Hepatocyte (in vitro differentiated cells): ENCODE measurements at places on chromosomes 11 and 22. TPM values are rescaled to one million over a fixed set of nuclear protein-coding genes. Genes with fewer than 3 reads are reported as not detected.

- DNase-seq = no peak
Observed at GRCh38 chr11:46701078-46701654, 335 bp downstream of the ZNF408 start.

DNA sequence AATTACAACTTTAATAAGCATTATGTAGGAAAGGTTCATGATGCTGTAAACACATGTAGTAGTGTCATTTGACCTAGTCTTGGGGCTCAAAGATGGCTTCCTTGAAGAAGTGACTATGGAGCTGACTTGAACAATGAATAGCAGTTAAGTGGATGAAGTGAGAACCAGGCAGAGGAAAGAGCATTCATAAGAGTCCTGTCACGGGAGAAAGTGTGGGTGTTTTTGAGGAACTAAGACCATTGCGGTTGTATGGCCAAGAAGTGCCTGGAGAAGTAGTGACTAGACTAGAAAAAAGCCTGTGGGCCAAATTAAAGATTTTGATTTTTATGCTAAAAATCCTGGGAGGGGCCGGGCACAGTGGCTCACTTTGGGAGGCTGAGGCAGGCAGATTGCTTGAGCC is 7.2 kb upstream of the IL18BP start:
- DNase-seq = no peak

GRCh38 chr11:75029836-75030631 is 41.3 kb downstream of the NEU3 start:
- DNase-seq = no peak

DNA sequence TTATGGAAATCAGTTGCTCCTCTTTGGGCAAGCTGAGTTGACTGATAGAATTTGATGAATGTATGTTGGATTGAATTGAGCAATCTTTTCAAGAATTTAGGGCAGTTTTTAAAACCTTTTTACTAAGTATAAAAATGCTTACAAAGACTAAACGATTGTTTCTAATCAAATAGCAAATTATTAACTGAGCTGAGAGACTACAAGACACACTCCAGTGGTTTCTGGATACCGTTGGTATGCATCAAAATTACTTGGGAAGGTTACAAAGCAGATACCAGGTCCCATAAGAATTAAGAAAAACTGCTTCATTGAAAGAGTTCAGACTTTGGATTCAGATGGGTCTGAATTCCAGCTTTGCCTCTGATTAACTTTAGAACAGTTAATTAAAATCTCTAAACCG is 721.4 kb downstream of the FAM181B start:
- no peak for DNase-seq

DNA sequence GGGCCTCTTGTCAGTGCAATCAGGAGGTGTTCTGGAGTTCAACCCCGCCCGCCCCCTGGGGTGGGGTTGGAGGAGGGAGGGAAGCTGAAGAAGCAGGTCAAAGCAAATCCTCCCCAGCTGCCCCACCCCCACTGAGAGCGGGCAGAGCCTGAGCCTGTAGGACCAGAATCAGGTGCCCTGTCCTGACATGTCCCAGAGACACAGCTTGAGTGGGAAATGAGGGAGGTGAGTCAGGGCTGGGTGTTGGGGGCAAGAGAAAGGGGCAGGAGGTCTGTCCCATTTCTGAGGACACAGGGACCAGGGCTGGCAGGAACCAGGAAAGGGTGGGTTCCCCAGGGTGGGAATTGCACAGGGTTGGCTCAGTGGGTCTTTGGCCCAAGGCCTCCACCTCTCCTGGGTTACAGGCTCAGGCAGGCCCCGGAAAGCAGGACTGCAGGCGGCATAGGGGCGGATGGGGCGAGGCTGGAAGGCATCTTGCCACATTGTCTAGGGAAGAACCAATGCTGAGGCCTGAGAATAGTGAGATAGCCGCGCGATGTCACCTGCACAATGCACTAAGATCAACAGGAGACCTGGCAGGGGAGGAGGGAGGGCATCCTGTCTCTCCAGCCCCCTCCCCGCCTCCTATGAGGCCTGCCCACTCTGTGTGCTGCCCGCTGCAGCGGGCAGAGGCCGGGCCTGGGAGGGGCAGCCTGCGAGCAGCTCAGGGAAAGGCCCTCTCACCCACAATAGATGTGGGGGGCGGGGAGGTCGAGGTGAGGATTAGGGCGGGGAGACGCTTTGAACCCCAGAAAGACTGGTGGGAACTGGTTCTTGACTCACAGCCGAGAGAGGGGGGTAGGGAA is 32.4 kb downstream of the NECTIN1 start:
- peak; percentile 59 for DNase-seq

DNA sequence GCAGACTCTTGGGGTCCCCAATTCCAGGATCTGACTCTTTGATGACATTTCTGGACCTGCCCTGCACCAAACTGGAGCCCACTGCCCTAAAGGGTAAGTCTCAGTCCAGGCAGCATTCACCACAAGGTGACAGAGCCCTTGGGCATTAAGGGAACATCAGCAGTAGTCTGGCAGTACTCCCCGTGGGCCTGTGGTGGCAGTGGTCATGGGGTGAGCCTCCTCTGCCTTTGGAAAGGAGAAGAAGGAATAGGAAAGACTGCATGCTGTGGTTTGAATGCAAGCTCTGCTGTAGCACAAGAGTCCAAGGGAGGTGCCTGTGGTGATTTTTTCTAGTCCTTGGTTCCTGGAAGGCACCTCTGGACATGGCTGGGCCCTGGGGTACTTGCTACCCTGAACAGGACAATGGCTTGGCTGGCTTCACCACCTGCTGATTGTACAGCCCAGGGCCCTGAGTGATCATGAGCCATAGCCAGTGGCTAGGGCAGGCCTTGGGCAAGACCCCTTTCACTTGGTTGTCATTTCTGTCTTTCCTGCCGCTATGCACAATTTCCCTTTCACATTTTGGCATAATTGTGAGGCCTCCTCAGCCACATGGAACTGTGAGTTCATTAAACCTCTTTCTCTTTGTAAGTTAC is 160.7 kb upstream of the GRIA4 start:
- DNase-seq = no peak

DNA sequence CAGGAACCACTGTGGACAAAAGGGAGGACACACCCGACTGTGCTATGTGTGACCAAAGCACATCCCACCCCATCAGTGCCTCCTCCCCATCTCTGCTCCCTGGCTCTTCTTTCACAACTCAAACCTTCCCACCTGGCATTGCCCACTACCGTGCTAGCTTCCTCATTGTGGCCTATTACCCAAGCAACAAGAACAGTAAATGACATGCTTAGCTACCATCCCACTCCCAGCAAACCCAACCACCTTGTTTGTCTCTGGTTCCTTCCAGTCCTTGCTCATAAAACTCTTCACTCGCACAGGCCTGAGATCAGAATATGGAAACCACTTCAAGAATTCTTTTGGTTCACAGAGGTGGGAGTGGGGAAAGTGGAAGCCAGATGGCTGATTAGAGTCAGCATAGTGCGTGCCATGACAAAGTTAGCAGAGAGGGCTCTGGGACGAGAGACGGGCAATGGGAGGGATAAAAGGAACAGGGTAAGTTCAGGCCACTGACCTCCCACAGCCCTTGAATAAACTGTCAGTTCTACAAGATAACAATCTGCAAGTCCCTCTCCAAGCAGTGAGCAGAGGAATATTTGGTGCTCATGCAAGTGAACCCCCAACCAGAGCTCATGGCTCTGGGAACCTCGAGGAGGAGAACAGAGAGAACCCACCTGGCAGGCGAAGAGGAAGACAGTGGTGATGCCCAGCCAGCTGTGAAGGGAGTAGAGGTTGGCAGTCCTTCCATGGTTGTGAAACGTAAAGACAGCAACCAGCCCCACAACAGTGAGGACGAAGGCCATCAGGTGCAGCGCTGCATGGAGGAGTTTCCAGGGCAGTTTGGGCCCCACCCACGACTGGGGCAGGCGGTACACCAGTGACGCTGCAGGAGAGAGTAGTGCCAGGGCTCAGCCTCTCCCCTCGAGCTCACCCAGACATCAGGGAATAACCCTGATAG is 8.3 kb downstream of the CYB561A3 start:
- no peak for DNase-seq

DNA sequence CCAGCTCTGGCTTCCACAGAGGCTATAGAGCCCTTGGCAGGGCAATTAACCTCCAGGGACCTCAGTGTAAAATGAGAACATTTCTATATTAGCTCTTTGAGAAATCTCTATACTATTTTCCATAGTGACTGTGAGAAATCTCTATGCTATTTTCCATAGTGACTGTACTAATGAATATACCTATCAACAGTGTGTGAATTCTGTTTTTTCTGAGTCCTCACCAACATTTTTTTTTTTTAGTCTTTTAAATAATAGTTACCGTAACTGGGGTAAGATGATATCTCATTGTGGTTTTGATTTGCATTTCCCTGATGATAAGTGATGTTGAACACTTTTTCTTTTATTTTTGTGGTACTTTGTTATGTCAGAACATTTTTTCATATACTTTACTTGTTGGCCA is 7.0 kb upstream of the MTNR1B start:
- no peak for DNase-seq

GRCh38 chr11:10273738-10274137 is 20.3 kb downstream of the SBF2 start:
- DNase-seq = no peak

DNA sequence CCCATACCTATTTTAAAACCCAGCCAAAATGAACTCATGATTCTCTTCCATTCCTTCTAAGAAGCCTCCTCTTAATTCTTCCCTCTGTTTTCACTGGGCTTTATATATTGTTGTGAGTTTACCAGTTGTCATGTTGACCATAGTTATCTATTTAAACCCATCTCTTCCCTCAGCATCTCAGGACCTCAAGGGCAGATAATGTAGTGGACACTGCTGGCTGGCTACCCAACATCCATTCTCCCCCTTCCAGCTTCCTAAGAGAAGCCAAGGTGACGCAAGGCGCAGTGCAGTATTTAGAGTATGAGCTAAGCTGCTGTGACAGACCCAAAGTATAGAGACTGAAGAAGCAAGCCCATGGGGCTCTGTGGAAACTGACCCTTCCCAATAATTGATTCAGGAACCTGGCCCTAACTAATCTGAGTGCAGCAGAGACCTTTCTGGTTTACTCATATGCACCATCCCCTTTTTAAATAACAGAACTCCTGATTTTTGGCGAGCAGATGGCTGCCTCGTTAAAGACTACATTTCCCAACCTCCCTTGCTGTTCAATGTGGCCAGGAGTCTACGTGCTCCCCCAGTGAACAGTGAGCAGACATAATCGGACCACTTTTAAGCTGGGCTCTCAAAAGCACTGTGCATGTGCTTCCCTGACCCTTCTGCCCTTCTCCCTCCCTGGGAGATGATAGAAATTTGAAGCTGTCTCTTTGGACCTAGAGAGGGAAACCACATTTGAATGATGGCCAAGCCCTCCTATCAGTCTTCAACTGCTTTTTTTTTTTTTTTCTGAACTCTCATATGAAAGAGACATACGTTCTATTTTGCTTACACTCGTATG is 28.1 kb upstream of the CREB3L1 start:
- no peak for DNase-seq

- DNase-seq = peak; percentile 42
Observed at GRCh38 chr11:63892228-63892627, 24.7 kb downstream of the RCOR2 start.

- no peak for DNase-seq
Observed at GRCh38 chr11:48083421-48083820, 103.1 kb downstream of the PTPRJ start.

GRCh38 chr11:88806410-88806809 is 259.4 kb downstream of the GRM5 start:
- DNase-seq = no peak

GRCh38 chr11:92329646-92330045 is 105.0 kb downstream of the FAT3 start:
- no peak for DNase-seq

DNA sequence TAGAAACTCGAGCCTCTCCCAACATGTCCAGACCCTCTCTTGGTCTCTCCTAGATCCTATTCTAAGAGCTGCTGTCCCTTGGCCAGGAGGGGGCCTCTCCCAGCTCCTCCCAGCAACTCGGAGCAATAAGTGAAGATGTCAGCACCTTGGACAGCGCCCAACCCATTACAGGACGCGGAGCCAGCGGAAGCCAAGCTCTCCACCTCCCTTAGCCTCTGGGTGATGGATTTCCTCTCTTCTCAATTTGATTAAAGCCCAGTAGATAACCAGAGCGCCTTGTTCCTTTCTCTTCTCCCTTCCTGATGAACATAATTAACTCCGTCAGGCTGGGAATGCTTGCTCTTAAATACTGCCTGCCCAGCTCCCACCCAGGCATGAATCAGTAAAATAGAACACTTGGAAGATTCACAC is 26.2 kb upstream of the TPBGL start:
- peak; percentile 93 for DNase-seq

DNA sequence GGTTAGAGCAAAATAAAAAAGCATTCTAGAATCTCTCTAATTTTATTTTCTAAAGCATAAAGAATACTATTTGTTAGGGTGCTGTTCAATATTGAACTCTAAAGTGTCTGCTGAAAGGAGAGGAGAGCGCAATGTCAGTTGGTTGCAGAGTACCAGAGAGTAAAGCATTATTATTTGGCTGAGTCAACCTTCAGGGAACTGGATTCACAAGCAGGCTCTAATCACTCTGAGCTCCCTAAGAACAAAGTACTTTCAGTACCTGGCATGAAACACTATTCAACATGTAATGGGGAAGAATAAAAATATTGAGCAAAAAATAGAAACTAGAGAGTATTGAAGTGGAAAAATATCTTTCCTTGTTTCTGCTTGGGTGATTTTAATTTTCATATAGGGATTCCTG is 961.0 kb upstream of the CCDC90B start:
- no peak for DNase-seq

DNA sequence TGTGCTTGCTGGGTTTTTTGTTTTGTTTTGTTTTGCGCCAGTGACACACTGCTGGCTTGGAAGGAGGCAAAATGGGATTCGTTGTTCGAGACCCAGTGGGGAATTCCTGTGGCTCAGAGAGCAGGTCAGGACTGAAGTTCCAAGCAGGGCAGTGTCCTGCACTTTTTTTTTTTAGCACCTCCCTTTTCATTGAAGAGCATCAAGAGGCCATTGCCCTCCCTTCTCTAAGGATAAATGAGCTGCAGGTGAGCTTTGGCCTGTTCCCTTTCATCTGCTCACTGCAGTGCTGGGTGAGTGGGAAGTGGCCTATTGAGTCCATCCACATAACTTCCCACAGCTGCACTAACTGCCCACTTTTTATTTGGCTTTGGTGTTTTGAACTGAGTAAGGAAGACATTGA is 87.8 kb downstream of the ARHGAP42 start:
- peak; percentile 23 for DNase-seq

DNA sequence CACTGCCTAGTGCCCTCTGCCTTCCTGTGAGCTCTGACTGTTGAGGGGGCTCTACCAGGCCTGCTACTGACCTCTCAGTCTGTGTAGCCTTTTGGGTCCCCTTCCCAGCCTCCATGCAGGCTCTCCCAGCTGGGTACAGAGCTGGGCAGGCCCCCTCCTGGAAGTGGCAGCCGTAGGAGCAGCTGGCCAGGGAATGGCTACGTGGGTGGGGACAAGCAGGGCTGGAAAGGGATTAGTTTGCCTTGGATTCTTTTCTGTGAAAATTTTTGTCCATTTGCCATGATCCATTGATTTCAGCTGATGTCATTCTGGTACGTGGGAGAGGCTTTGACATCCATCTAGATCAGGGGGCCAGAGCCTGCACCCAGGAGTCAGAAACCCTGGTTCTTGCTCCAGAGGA is 23.9 kb upstream of the NECTIN1 start:
- DNase-seq = no peak

GRCh38 chr11:25794804-25795203 is 537.1 kb upstream of the ANO3 start:
- no peak for DNase-seq

POU2AF2 gene
- not detected in 2 replicates for total RNA-seq

PLET1 gene
- not detected in 2 replicates for total RNA-seq

MN1 gene
- total RNA-seq = 3.2 and 4.4 TPM in 2 replicates

BBOX1 gene
- total RNA-seq = 0.88 and 1.6 TPM in 2 replicates

FAM227A gene
- total RNA-seq = 1.1 and 2.9 TPM in 2 replicates

SLC43A1 gene
- total RNA-seq = 40.4 and 42.2 TPM in 2 replicates

TNNT3 gene
- total RNA-seq = 19.2 and 20.6 TPM in 2 replicates

KIRREL3 gene
- 0.33 TPM in 1 of 2 replicates, not detected in the other for total RNA-seq

FOLR2 gene
- 0.48 and 4.3 TPM in 2 replicates for total RNA-seq

NAV2 gene
- 18.1 and 30.8 TPM in 2 replicates for total RNA-seq

SCO2 gene
- 2.0 and 4.1 TPM in 2 replicates for total RNA-seq
